NCI-H1436 treated with DMSO at 0.1 percent for 48 hours (cell line): ENCODE measurements at places on chromosomes 5 and 9.

DNA sequence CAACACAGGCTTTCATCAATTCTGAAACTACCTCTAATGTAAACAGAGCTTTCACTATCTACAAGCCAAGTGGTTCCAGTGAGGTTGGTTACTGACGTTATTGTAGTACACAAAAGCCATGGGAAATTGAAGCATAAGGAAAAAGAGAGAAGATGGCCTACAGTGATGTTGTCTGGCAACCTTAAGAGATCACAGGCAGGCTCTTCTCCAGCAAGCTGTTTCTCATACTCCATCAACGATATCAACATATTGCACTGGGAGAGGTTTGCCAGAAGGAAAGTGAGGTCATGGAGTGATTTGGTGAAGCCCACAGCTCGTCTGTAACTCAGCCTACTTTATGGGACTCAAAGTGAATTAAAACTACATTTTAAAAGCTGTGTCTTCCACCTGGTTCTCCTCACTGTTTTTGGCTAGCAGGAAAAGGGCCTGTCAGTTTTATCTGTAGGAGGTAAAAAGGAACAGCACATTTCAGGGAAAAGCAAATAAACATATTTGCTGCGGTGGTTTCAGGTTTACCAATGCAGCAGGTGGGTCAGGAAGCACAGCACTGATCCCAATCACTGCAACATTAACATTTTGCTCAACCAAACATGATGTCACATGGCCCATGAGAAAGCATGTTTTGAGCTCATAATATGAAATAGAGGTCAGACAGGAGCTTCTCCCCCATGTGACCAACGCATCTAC lies 72.9 kb downstream of the ARSB start:
- no peak for DNase-seq

DNA sequence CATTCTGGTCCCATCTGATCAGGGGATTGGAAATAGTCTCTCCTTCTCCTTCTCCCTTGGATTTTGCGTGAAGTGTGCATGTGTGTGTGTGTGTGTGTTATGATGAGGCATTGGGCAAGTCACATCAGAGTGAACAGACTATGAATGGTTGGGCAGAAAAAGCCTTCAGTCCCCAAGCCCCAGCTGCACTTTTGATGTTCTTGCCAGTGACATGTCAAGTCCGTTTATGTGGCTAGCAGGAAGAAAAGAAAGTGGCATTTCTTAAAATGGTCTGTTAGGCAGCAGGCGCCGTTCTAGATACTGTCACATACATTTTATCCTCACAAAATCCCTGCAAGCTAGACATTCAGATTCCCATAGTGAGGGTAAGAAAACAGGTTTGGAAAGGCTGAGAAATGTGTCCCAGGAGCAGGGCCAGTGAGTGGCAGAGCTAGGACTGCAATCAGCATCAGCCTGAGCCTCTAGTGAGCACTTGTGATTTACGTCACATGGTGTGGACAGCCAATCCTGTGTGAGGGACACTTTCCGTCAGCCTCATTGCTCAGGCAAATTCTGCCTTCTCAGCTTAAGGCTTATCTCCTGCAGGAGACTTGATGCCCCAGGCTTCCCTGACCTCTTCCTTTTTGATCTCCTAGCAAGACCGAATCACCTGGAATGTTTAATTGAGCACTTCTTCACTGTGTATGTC lies 60.4 kb downstream of the GLRA1 start:
- no peak for DNase-seq

GRCh38 chr9:33011831-33012230 lies 10.4 kb upstream of the APTX start:
- no peak for DNase-seq

DNA sequence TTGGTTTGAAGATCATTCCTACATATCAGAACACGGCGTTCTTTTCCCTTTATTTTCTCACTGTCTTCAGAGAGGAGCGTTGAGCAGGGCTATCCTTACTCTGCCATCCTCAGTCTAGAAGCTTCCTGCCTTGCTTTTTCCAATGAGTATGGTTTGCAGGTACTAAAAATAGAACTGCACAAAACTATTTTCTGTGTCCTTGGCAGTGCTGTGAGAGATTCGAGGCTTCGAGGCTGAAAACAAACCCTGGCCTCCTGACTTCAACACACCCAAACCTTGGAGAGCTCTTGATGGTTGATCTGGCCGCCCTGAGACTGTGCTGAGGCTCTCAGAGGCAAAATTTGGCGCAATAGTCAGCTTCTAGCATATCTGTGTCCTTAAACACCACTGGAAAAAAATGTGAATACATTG lies 78.9 kb downstream of the GOLPH3 start:
- no peak for DNase-seq

DNA sequence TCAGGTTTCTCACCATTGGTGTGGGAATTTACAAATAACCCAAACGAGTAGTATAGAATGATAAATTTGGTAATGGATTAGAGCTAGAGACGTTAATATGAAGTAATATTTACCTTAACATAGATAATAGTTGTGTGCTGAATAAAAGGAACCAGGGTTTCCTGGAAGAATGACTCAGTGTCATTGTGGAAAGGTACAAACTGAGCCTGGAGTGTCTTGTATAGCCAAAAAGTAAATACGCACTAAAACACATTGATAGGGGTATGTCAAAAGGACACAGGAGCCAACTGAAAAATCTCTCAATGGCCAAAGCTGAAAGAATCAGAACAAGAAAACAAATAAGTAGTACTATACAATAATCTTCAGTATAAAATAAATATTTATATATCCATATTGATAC lies 363.5 kb downstream of the SLCO4C1 start:
- no peak for DNase-seq

DNA sequence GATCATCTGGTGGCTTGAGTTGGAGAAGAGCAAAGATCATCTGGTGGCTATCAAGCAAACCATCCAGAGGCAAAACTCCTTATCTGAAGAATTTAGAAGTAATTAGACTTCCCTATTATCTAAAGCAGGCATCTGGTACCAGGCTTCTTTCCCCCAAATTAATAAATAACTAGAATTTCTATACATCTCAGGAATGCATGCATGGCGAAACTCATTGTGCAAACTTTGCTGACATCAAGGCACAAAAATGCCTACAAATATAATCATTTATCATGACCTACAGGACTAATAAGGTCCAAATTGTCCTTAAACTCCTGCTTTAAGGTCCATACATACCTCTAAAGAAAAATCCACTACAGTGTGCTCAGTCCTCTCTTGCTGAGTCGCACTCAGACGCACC lies 6.0 kb downstream of the OR13D1 start:
- DNase-seq: no peak

- no peak for DNase-seq
Measured at GRCh38 chr5:55331321-55331720, 23.5 kb downstream of the MTREX start.

GRCh38 chr9:24698881-24699518 lies 153.3 kb upstream of the IZUMO3 start:
- DNase-seq: no peak

- DNase-seq: no peak
Measured at GRCh38 chr9:94909965-94910730, 183.6 kb downstream of the AOPEP start.

DNA sequence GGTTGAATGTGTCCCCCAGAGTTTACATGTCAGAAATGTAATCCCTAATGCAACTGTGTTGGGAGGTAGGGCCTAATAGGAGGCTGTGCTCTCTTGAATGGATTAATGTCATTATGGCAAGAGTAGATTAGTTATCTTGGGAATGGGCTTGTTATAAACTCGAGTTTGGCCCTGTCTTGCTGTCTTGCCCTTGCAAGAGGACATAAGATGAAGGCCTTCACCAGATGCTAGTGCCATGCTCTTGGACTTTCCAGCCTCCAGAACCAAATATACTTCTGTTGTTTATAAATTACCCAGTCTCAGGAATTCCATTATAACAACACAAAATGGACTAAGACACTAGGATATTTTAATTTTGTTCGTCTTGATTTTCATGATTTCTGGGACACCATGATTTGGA lies 5.4 kb downstream of the PIK3R1 start:
- DNase-seq: no peak

DNA sequence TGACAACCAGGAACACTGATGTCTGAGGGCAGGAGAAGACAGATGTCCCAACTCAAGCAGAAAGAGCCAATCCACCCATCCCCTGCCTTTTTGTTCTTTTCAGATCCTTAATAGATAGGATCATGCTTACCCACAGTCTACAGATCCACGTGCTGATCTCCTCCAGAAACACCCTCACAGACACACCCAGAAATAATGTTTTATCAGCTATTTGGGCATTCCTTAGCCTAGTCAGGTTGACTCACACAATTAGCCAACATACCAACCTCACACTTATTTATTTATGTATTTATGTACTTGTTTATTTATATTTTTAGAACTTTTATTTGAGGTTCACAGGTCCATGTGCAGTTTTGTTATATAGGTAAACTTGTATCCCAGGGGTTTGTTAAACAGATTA lies 151.5 kb upstream of the IL12B start:
- DNase-seq: no peak

DNA sequence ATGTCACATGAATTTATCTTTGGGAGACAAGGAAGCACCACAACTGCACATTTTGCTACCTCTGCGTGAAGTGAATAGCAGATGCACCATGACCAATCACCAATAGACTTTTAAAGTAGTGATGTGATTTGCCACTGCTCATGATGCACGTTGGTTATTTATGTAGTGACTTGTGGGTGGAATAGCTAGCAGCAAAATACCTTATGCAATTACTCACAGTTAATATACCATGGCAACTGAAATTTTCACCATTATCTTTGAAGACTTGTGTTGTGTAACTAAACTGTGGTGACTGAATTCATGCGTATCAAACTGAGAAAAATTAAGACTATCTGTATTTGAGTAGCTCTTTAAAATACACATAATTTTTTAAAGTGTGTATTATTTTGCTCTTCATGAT lies 46.2 kb upstream of the TUSC1 start:
- no peak for DNase-seq

DNA sequence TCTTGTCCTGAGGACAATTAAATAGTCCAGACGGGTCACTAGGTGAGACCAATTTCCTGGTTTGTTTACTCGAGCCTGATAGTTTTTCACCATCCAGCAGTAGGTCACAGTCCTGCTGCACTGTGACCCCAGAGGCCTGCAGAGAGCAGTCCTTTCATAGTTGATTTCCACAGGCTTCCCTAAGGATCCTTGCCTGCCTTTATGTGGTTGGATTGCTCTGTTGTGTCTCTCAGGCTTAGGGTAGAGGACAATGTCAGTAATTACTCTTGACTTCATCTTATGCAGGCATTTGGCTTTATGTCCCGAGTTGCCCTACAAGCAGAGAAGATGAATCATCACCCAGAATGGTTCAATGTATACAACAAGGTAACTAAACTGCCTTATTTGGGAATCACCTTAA lies 9.0 kb upstream of the CATSPER3 start:
- no peak for DNase-seq
